Body of pancreas (tissue), 4 donors: ENCODE measurements at places on chromosomes 4 and X. TPM values are rescaled to one million over a fixed set of nuclear protein-coding genes. Genes with fewer than 3 reads are reported as not detected.

- DNase-seq = no peak
These were observed 50.4 kb downstream of the TBC1D9 start for GRCh38 chr4:140705625-140706275.

GRCh38 chrX:38893441-38893840 is 92.2 kb downstream of the MID1IP1 start:
- DNase-seq = no peak

GRCh38 chr4:177222781-177223180 is 86.9 kb upstream of the NEIL3 start:
- no peak for DNase-seq

GRCh38 chrX:66756717-66757116 is 117.8 kb upstream of the EDA2R start:
- no peak for DNase-seq

DNA sequence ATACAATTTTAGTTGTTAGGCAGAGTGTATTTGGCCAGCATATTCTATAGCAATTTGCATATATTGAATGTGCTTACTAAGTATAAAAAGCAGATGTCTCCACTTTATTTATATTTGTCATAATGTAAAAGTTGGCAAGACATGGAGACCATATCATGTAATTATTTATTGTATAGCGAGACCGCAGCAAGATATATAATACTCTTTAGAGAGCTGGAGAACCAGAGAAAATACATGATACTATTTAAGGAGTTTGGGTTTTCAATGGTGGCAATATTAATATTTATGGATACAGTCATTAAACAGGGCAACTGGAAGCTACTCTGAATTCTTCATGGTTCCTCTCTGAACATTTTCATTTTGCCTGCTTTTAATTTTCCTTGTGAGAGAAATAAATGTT is 35.0 kb downstream of the INTU start:
- no peak for DNase-seq

GRCh38 chrX:53550756-53551463 is 116.7 kb upstream of the HSD17B10 start:
- DNase-seq = no peak

DNA sequence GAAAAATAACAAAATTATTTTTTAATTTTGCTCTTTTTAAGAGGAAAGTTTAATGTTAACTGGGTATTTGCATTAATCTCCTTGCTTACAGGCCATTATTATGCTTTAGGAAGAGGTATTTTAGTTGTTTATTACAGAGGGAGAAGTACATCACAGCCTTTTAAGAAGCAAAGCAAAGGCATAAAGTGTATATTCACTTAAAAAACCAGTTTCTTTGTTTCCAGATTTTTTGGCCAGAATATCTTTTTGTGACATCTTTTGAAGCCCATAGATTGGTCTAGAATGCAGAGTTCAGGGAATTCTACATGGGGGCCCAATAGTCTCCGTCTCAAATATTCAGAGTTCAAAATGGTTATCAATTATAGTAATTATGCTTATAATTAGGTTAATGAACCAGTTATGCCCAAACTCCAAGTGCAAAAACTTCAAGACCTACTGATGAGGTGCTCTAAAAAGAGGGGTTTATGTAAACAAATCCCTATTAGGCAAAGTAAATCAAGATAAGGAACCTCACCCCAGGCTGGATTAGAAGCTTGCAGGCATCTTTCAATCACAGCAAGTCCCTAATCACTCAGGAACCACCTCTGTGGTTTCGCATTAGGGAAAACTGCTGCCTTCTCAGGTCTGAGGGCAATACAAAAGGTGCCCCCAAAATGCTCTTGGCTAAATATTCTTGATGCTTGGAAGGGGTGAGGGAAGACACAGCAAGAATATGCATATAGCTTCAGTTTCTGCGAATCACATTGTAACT is 1.4 kb downstream of the CXXC4 start:
- DNase-seq = no peak

- DNase-seq = no peak
These were observed 44.2 kb upstream of the TMEM131L start for GRCh38 chr4:153421941-153422340.

COQ2 gene
- total RNA-seq = 2.1 TPM

BCAP31 gene
- 64.6 TPM for total RNA-seq

CPE gene
- total RNA-seq = 108 TPM

CLDN34 gene
- total RNA-seq = not detected

TNIP3 gene
- not detected for total RNA-seq
